ENCODE measurements at places on chromosomes 2 and 18. TPM values are rescaled to one million over a fixed set of nuclear protein-coding genes. Genes with fewer than 3 reads are reported as not detected.

Gene CFAP221
- polyA plus RNA-seq: 0.65 TPM

Gene CTAGE1
- polyA plus RNA-seq: 0.05 TPM

Gene CPS1
- polyA plus RNA-seq: 4.9 TPM

Gene RAPH1
- 6.6 TPM for polyA plus RNA-seq

Gene PAIP2B
- 7.6 TPM for polyA plus RNA-seq

Gene CLHC1
- 5.0 TPM for polyA plus RNA-seq

Gene FIGN
- polyA plus RNA-seq: 23.6 TPM

Gene TBR1
- not detected for polyA plus RNA-seq

Gene MRPS5
- 79.0 TPM for polyA plus RNA-seq

Gene KDM3A
- 7.4 TPM for polyA plus RNA-seq

Gene C2orf78
- polyA plus RNA-seq: 0.18 TPM

Gene KLHL30
- polyA plus RNA-seq: not detected

Gene MC2R
- polyA plus RNA-seq: not detected

Gene GAREM2
- 3.8 TPM for polyA plus RNA-seq

Gene DES
- 1.0 TPM for polyA plus RNA-seq

Gene OR6B2
- not detected for polyA plus RNA-seq

Gene ACADL
- 0.68 TPM for polyA plus RNA-seq

Gene RGPD4
- polyA plus RNA-seq: not detected

Gene MAP4K3
- polyA plus RNA-seq: 33.0 TPM

Gene IL1RL1
- not detected for polyA plus RNA-seq

Gene SLC5A7
- not detected for polyA plus RNA-seq

Gene NDUFB3
- polyA plus RNA-seq: 199 TPM

Gene CASP10
- polyA plus RNA-seq: 1.9 TPM

Gene UGT1A8
- polyA plus RNA-seq: not detected

Gene SOWAHC
- polyA plus RNA-seq: 7.0 TPM

Gene METAP1D
- 11.9 TPM for polyA plus RNA-seq

Gene PPP1R1C
- 18.8 TPM for polyA plus RNA-seq

Gene HDLBP
- polyA plus RNA-seq: 230 TPM

Gene OBSL1
- 102 TPM for polyA plus RNA-seq

Gene CD28
- polyA plus RNA-seq: not detected

Gene ADD2
- polyA plus RNA-seq: 34.6 TPM

Gene NT5DC4
- not detected for polyA plus RNA-seq

Gene YES1
- polyA plus RNA-seq: 27.3 TPM

Gene AFTPH
- polyA plus RNA-seq: 16.1 TPM

Gene TEKT4
- not detected for polyA plus RNA-seq

Gene INPP1
- 1.9 TPM for polyA plus RNA-seq

Gene SKOR2
- not detected for polyA plus RNA-seq

Gene UGT1A10
- not detected for polyA plus RNA-seq

Gene LRRC30
- polyA plus RNA-seq: not detected

Gene SFT2D3
- polyA plus RNA-seq: not detected

Gene MFSD2B
- 0.82 TPM for polyA plus RNA-seq

Gene XIRP2
- 0.31 TPM for polyA plus RNA-seq

Gene DTNA
- 9.5 TPM for polyA plus RNA-seq

Gene OSR1
- polyA plus RNA-seq: not detected

Gene EML6
- 1.6 TPM for polyA plus RNA-seq

Gene DLGAP1
- 17.0 TPM for polyA plus RNA-seq

Gene SERPINB8
- polyA plus RNA-seq: 0.50 TPM

Gene ASAP2
- 3.2 TPM for polyA plus RNA-seq

Gene TGFA
- 1.4 TPM for polyA plus RNA-seq

Gene SPC25
- 61.9 TPM for polyA plus RNA-seq

Gene SULT1C2
- polyA plus RNA-seq: 1.9 TPM

Gene HRH4
- 0.07 TPM for polyA plus RNA-seq

Gene MBD2
- polyA plus RNA-seq: 11.2 TPM

Gene TSPYL6
- not detected for polyA plus RNA-seq

Measured in GM23338 (cell line).